ENCODE measurements at places on chromosomes 3 and 15. TPM values are rescaled to one million over a fixed set of nuclear protein-coding genes. Genes with fewer than 3 reads are reported as not detected.

GRCh38 chr15:64146885-64147681, 4.4 kb upstream of the SNX22 start:
- DNase-seq = peak; percentile 68
- H3K4me3 ChIP-seq = no peak overlapping the region
- H3K27me3 ChIP-seq = peaks cover 7% of the 10 kb centered on the region
- no peak overlapping the region for H3K27ac ChIP-seq
- H3K4me1 ChIP-seq = peaks cover 14% of the 10 kb centered on the region

- no peaks in the 10 kb centered on the region for H3K27me3 ChIP-seq
- no peak overlapping the region for H3K4me3 ChIP-seq
- H3K4me1 ChIP-seq = peaks cover 6% of the 10 kb centered on the region
These were observed 817.4 kb upstream of the LMCD1 start for GRCh38 chr3:7684182-7684715.

DNA sequence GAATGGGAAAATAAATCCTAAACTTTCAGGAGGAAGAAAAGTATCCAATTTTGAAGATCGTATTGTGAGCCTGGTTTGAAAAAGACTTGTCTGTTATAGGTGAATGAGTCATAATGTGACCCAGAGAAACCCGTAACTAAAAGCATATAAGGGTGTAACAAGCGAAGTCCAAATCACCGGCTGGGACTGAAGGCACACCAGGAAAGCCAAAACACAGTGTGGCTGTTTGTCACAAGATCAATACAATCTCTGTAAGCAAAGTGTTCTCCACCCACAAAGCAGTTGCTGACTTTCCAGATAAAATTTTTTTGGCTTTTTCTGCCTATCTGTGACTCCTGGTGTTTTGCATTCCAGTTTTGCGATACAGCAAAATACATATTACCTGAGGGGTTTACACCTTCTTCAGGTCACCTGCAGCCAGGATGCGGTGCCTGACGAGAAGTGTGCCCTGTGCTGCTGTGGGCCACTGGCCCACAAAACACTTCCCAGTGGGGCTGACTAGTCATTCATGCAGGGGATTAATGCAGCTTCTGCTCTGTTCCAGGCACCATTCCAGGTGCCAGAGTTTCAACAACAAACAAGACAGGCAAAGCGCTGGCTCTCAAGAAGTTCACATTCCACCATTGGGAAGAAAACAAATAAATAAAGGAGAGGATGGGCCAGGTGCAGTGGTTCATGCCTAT, 14.4 kb downstream of the HES1 start:
- H3K4me1 ChIP-seq = no peaks in the 10 kb centered on the region
- DNase-seq = no peak
- no peak overlapping the region for H3K4me3 ChIP-seq
- H3K27ac ChIP-seq = no peak overlapping the region
- H3K36me3 ChIP-seq = no peaks in the 10 kb centered on the region
- no peaks in the 10 kb centered on the region for H3K27me3 ChIP-seq

The CLDN18 gene
- total RNA-seq = 134 TPM

GRCh38 chr15:59434481-59434880, 3.5 kb upstream of the FAM81A start:
- peaks cover 17% of the 10 kb centered on the region for H3K4me1 ChIP-seq
- no peak overlapping the region for H3K27ac ChIP-seq
- no peak overlapping the region for H3K4me3 ChIP-seq
- H3K27me3 ChIP-seq = peaks cover 5% of the 10 kb centered on the region
- no peaks in the 10 kb centered on the region for H3K36me3 ChIP-seq

- no peak for DNase-seq
- no peaks in the 10 kb centered on the region for H3K4me1 ChIP-seq
These were observed 152.0 kb downstream of the OPA1 start for GRCh38 chr3:193744822-193745684.
